ENCODE measurements at places on chromosomes 12 and 14.

- DNase-seq = no peak
These were observed 23.4 kb upstream of the PRIMA1 start for GRCh38 chr14:93811676-93812075.

DNA sequence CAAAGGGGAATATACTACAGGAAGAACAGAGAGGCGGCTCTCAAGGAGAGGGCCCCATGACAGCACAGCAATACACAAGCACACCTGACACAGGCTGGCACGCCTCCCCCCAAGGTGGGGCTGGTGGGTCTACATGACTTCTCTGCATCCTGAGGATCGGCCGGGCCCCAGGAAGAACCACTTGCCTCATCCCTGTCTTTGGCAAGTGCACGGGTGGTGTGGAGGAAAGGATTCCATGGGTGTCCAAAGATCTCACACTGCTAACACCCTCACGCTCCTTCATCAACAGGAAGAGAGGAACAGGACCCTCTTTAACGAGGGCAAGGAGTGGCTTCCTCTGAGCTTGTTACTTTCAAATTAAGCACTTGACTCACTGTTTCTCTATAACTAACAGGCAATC is 7.3 kb downstream of the VAMP1 start:
- DNase-seq = no peak

DNA sequence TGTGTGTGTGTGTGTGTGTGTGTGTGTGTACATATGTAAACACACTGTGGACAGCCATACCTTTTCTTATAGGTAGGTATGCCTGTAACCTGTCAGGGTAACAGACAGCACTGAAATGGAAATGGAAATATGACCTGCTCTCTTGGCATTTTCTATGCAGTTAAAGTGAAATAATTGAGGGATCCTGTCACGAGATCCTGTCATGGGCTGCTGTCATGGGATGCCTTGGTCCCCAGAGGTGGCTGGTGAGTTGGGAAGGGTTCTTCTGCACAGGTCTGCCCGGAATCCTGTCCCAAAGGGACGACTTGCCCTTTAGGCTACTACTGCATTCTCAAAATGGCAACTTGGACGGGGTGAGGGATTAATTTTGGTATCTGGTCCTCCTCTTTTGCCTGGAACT is 47.3 kb downstream of the ELK3 start:
- DNase-seq = no peak

DNA sequence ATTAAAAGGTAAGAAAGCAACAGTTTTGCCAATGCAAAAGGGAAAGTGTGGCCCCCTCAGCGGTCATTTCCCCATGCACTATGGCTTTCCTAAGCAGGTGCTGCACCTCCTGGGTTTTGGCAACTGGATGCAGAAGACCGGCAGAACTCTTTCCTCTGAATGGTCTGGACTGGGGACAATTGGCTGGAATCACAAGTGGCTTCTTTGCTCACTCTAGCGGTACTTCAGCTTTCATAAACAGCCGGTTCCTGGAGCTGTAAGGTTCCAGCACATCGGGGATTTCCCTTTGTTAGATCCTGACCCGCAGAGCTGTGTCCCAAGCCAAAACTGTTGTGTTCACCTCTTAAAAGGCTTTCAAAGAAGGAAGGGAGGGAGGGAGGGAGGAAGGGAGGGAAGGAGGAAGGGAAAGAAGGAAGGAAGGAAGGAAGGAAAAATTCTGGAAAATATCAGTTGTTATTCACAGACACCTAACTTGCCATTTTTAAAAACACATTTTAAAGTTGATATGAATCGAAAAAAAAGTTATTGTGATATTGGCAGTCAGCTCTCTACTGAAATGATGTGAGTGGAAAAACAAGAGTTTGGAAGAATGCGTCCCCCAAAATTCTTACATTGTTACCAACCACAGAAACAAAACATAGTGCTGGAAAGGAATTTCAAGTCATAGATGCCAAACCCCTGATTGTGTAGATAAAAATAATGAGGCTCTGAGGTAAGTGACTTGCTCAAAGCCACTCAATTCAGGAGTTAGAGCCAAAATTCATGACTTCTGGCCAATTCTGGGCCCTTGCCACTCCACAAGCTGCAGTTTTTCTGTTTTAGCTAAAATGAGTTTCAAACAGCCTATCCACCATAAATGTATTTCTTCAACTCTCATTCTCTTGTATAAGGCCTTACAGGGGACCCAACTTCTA is 220.6 kb upstream of the HMGA2 start:
- DNase-seq = no peak

- no peak for DNase-seq
These were observed 25.4 kb upstream of the HMGA2 start for GRCh38 chr12:65798918-65799317.

GRCh38 chr12:123854918-123855317 is 92.8 kb downstream of the DNAH10 start:
- no peak for DNase-seq

DNA sequence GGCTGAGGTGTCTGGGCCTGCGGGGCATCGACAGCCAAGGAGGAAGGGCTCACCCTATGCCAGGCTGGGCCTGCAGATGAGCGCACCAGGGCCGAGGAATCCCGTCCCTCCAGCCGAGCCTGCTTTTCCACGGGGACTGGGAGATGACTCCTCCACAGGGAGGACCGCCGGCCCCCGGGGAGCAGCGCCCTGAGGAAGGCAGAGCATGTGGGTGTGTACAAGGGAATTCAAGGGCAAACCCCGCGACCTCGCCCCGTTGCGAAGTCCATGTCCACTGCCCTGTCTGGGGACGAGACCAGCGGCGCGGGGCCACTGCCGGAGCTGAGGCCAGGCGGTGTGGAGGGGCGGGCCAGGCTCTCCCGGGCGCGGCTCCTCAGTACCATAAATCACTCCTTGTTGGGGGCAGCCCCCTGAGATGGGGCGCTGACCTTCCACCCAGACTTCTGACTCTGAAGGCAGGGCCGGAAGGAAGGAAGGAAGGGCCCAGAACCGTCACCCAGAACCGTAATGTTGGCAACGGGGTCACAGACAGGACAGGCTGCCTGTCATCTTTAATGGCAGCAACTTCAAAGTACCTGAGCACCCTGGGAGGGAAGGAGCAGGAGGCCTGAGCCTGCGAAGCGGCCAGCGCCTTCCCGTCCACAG is 52.5 kb downstream of the RNF34 start:
- DNase-seq = no peak

DNA sequence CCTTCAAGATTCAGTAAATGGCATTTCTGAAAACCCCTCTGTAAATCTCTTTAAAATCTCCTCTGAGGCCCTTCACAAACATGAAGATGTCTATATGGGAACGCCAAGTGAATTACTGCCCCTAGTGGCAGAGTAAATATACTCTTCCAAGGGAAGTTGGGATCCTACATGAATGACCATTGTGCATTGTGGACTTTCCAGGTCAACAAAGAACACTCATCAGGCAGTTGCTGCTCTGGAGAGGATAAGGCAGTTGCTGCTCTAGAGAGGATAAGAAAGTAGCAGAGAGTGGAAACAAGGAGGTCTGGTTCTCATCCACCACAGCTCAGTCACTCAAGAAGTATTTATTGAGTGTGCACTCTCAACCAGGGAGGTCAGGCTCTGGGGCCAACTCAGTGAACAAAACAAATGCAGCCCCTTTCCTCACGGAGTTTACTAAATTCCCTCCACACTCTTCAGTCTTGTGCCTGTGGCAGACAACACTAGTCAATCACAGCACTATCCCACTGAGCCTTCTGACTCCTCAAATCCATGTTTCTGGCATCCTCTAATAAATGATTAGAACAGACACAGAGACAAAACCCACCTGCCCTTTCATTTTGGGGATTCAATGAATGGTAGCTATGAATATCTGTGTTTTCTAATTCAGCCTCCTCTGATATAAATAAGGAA is 52.9 kb downstream of the SVOP start:
- no peak for DNase-seq

DNA sequence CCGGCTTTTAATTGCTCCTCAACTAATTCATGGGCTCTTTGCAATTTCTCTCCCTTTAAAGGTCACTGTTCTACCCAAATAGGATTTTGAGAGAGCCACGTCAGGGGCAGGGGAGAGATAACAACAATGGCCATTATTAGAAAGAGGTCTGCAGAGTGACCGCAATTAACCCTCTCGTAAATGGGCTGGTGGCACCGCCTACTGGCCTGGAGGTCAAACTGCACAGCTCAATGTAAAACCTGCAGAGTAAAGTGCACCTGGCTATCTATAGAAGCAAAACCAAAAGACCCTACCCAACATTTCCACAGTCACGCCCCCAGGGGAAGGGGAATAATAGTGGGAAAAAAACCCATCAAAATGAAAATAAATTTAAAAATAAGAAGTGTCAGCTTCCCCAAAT is 21.6 kb upstream of the CLEC4E start:
- DNase-seq = no peak

- no peak for DNase-seq
These were observed 22.8 kb downstream of the EXOC5 start for GRCh38 chr14:57245941-57246340.

GRCh38 chr12:10554756-10555481 is 49.2 kb downstream of the EIF2S3B start:
- no peak for DNase-seq

DNA sequence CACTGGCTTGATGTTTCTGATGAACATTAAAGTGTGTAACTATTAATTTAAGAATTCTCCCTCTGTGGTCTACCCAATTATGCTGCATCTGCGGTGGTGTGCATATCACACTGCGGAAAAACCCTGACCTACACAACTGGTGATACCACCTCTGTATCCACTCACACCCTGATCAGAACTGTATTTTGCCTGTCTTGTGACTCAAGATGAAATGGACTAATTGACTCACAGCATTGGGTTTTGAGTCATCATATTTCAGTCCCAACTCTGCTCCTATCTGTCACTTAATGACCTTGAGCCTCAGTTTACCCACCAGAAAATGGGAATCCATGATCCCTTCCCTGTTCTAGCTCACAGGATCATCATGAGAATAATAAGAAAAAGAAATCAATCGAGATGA is 65.6 kb downstream of the NUAK1 start:
- DNase-seq = no peak

DNA sequence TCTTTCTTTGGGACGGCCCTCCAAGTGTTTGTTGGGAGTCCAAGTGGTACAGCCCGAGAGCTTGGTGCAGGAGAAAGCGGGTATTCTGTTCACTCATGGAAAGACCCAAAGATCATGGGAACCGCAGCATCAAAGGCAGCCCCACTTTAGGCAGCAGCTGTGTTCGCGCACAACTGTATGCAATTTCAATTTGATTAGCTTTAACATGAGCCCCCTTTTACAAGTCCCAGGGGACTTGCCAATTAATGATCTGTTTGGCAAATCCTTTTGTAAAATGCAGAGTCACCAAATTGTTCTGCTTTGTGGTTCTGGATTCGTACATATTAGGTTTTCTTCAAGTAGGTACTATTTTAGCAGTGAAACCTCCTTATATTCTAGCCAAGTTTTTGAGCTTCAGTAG is 217.7 kb downstream of the AACS start:
- DNase-seq = no peak

- DNase-seq = no peak
These were observed 780.5 kb downstream of the NRXN3 start for GRCh38 chr14:78950649-78951048.

DNA sequence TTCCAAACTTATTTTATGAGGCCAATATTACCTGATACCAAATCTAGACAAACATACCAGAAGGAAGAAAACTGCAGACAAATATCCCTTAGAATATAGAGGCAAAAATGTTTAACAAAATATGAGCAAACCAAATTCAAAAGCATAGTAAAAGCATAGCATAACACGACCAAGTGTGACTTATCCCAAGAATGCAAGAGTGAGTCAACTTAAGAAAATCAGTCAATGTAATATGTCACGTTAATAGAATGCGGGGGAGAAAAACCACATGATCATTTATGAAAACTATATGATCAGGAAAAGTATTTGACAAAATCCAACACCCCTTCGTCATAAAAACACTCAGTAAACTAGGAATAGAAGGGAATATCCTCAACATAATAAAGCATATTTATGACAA is 217.3 kb downstream of the ADGRD1 start:
- no peak for DNase-seq

DNA sequence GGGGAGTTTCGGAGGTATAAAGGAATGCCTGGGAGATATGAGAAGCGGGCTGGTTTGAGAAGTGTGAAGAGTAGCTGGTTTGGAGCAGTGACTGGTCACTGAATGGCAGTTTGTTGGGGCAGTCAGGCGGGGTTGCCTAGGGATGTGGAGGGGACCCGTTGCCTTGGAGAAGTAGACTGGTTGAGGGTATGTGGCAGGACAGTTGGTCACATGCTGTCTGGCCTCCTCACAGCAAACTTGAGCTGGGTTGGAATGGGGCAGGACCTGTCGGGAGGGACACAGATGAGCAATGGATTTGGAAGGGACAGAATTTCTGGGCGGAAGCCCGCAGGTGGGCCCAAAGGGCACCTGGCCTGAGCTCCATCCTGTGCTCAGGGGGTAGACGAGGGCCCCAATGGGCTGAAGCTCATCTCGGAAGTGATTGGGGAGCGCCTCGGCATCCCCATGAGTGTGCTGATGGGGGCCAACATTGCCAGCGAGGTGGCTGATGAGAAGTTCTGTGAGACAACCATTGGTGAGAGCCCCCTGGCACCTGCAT is 2.2 kb downstream of the GPD1 start:
- no peak for DNase-seq

DNA sequence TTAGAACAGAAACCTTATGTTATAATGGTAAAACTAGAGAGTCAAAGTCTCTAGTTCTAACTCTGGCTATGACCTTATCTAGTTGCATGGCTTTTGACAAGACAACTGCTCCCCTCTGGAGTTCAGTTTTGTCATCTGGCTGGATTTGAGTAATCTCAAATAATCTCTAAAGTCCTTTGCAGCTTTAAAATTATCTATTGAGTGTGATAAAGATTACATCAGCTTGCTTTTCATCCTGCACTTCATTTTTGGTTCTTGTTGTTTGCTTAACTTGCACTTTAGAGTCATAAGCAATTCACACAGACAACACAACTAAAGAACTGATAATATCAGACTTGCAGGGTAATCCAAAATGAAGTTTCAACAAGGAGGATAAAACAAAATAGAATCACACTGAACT is 2.3 kb downstream of the AKAP5 start:
- no peak for DNase-seq

DNA sequence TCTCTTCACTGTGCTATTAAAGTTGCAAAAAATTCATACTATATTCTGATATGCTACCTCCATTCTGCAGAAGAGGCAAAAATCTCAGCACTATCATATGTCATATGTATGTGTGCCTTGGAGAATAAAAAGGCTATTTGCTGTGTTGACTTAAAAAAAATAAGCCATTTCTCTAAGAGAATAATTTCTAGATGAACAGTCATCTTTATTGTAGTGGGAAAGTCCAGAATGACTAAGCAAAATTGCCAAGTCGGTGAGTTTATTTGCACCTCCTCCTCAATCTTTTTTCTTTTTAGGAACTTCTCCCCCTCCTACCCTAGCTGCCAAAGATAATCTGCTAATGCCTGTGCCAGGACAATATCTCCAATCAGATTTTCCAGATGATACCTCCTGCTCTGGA is 353.8 kb upstream of the FAR2 start:
- no peak for DNase-seq

Measured in activated CD4-positive, alpha-beta T cell treated with anti-CD3 and anti-CD28 coated beads, Interleukin-2, amount 50 U/mL, for 48 hours (primary cell).